Mesenchymal stem cell (in vitro differentiated cells and primary cell): ENCODE measurements at places on chromosomes 11 and 22.

DNA sequence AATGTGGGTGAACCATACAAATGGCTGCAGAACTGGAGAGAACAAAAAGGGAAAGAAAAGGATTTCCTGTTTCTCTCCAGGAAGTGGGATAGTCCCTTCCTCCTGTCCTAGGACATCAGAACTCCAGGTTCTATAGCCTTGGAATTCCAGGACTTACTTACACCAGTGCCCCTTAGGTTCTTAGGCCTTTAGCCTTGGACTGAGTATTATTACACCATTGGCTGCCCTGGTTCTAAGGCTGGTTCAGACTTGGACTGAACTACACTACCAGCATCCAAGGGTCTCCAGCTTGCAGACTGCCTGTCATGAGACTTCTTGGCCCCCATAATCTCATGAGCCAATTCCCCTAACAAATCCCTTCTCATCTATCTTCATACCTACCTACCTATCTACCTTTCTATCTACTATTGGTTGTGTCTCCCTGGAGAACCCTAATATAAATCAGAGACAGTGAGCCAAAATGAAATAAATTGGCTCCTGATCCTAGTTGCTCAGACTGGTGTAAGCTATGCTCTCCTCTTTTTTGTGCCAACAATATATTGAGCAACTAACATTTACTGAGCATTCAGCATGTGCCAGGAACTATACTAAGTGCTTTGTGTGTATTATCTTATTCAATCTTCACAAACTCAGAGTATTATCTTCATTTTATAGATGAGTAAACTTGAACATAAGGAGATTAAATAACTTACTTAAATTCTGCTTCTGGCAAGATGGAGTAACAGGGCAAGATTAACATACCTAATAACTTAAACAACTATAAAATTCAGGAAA is 303.7 kb downstream of the TTC28 start:
- H3K36me3 ChIP-seq, result no peaks in the 10 kb centered on the region
- H3K27ac ChIP-seq, result no peak overlapping the region
- H3K27me3 ChIP-seq, result no peaks in the 10 kb centered on the region
- no peak for DNase-seq
- H3K4me1 ChIP-seq, result no peaks in the 10 kb centered on the region

- H3K27me3 ChIP-seq, result no peaks in the 10 kb centered on the region
- H3K4me1 ChIP-seq, result peaks cover 18% of the 10 kb centered on the region
- no peak for DNase-seq
- H3K36me3 ChIP-seq, result peaks cover 66% of the 10 kb centered on the region
Observed at GRCh38 chr22:27995801-27996528, 76.9 kb upstream of the PITPNB start.

GRCh38 chr11:42265072-42265471 is 805.6 kb upstream of the LRRC4C start:
- no peaks in the 10 kb centered on the region for H3K36me3 ChIP-seq
- no peak overlapping the region for H3K4me3 ChIP-seq
- H3K4me1 ChIP-seq, result no peaks in the 10 kb centered on the region
- no peaks in the 10 kb centered on the region for H3K27me3 ChIP-seq

- H3K4me1 ChIP-seq, result peaks cover 3% of the 10 kb centered on the region
- no peak for DNase-seq
- H3K4me3 ChIP-seq, result no peak within 1 kb of the TSS
- H3K27ac ChIP-seq, result no peak within 1 kb of the TSS
- peaks cover 37% of the 10 kb centered on the region for H3K27me3 ChIP-seq
Observed at GRCh38 chr11:72216638-72217037, at the start of gene FOLR2. FOLR2 (plus strand) TSS chr11:72216794; CDS start chr11:72218585, 1,791 bp downstream.

GRCh38 chr22:16969508-16970327 is 38.3 kb downstream of the GAB4 start:
- no peaks in the 10 kb centered on the region for H3K36me3 ChIP-seq
- no peak overlapping the region for H3K4me3 ChIP-seq
- no peak for DNase-seq
- H3K27ac ChIP-seq, result no peak overlapping the region
- no peaks in the 10 kb centered on the region for H3K4me1 ChIP-seq
- no peaks in the 10 kb centered on the region for H3K27me3 ChIP-seq

- H3K4me1 ChIP-seq, result no peaks in the 10 kb centered on the region
- H3K27me3 ChIP-seq, result no peaks in the 10 kb centered on the region
- no peak overlapping the region for H3K4me3 ChIP-seq
- no peak overlapping the region for H3K27ac ChIP-seq
- H3K36me3 ChIP-seq, result no peaks in the 10 kb centered on the region
Observed at GRCh38 chr11:83544846-83545245, 258.7 kb upstream of the CCDC90B start.
